Bronchial epithelial cell (primary cell): ENCODE measurements at places on chromosomes 13 and 19. TPM values are rescaled to one million over a fixed set of nuclear protein-coding genes. Genes with fewer than 3 reads are reported as not detected.
A peak's percentile ranks its signal among the peaks of the same experiment; 100 is the strongest.

Gene CEACAM6
- 13.7 and 41.6 TPM in 2 replicates for total RNA-seq

DNA sequence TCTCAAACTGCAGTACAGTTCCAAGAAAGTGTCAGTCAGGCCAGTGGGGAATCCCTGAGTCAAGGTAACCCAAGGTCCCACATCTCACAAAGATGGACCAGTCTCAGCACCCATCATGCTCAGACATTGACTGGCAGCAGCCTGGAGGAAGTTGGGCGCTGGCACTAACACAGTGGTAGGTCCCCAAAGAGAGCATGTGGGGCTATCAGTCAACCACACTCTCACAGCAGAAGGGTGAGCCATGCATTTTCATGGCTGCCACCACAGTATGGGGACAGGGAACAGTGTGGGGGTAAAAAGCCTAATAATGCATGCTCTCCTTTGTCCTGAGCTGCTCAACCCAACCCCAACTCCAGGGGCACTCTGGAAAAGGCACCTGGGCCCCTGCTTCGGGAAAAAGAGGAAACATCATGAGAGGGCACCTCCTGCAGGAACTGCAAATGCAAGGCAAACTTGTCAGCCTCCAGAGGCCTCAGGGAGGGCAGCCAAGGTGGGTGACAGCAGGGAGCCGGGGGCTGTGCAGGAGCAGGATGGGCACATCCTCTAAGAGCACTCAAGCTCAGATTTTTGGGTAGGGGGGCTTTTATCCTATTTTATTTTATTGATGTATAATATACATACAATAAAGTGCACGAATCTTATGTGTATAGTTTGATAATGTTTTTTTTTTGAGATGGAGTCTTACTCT, 9.5 kb upstream of the PLEKHF1 start:
- no peak for DNase-seq

DNA sequence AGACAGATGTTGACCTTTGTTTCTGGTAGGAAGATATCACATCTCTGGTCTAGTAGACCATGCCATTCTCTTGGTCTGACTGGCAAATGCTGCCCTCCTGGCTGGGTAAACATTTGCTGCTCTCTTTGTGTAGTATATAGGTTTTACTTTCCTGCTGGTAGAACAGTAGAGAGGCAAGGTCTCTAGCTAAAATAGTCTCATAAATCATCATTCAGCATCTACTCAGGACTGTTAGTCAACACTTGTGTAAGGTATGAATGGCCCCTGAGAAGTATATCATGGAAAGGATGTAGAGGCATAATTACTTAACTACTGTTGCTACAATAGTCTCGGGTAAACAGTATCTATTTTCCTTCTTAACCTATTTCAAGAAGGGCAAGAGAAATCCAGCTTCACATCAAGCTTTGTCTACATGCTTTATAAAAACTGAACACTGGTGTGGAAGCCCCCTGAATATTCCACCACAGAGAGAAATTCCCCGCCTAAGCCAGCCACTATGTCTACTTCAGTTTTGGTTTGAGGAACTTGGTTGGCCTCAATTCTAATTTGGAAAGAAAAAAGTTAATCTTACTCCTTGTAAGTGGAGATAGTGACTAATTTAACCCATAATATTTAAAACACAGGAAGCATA, 18.4 kb upstream of the MYCBP2 start:
- DNase-seq, result peak; percentile 39

DNA sequence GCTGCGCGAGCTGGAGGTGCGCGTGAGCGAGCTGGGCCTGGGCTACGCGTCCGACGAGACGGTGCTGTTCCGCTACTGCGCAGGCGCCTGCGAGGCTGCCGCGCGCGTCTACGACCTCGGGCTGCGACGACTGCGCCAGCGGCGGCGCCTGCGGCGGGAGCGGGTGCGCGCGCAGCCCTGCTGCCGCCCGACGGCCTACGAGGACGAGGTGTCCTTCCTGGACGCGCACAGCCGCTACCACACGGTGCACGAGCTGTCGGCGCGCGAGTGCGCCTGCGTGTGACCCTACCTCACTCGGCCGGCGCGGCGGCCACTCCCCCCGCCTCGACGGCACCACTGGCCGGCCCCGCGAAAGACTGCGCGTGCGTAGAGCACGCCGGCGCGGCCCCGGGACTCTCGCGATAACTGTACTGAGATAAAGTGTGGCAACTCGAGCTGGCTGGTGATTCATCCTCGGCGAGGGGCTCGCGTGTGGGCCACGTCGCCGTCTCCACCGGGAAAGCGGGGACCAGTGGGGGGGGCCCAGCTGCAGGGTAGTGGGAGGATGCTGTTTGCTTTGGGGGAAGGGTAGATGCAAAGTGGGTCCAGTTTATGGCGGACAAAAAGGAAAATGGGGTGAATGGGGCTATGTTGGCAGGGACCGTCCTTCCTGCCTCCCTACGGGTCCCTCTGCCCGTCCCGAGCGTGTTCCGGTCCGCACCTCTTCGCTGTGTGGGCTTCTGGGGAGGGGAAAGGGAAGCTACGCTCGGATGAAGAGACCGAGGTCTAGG, 11.4 kb downstream of the FUT6 start:
- peak; percentile 75 for DNase-seq

Gene MUC16
- total RNA-seq, result 0.26 TPM in 2 replicates

Gene ZNF112
- 5.0 and 7.2 TPM in 2 replicates for total RNA-seq

DNA sequence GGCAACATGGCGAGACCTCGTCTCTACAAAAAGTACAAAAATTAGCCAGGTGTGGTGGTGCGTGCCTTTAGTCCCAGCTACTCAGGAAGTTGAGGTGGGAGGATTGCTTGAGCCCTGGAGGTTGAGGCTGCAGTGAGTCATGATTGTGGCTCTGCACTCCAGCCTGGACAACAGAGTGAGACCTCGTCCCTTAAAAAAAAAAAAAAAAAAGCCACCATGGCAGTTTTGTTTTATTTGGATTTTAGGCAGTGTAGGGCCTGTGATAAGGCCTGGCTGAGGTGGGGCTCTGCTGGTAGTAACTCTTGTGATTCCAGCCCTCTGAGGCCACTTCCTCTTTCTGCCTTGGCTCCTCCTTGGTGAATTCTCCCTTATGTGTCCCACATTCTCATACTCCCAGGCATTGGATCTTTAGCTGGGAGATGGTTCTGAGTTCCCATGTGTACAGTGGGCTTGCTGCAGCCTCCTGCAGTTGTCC, 39.2 kb downstream of the GATAD2A start:
- DNase-seq, result peak; percentile 35

- peak; percentile 20 for DNase-seq
These were observed 31.2 kb upstream of the KLF2 start for GRCh38 chr19:16293118-16294091.

Gene ZNF471
- 1.3 and 3.1 TPM in 2 replicates for total RNA-seq

- DNase-seq, result no peak
These were observed 54.0 kb upstream of the GTF3A start for GRCh38 chr13:27370305-27370872.

Gene PALM
- under 0.01 and 0.26 TPM in 2 replicates for total RNA-seq

Gene C19orf67
- not detected in 2 replicates for total RNA-seq

GRCh38 chr19:40609561-40610395, 8.6 kb downstream of the LTBP4 start:
- peak; percentile 79 for DNase-seq

Gene ZNF91
- 7.9 and 12.8 TPM in 2 replicates for total RNA-seq

DNA sequence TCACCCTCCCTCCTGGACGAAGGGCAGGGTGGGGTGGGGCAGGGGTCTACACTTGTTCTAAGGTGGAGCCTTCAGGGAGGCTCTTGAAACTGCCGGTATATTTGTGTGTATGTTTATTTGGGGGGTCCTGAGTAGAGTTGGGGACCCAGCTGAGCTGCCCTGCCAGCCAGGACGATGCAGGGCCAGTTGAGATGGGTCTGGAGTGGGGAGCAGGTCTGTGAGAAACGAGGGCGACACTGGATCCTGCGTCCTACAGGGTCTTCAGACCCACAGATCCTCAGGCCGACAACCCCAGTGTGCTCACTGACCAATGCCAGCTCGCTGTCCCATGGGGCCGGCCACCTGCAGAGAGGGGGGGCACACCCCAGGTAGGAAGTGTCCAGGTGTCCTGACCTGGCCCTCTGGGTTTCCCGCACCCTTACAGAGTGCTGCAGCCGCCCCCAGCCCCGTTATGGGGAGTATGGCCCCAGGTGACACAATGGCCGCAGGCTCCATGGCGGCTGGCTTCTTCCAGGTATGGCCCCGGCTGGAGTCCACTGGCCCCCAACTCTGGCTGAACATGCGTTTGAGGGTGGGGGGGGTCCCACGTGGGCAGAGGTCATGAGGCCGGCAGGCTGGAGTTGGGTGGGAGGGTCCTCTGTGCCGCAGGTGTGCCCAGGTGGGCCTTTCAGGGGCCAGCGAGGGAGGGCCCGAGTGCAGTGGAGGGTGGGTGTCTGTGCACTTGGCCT, 7.4 kb downstream of the ISYNA1 start:
- DNase-seq, result no peak

DNA sequence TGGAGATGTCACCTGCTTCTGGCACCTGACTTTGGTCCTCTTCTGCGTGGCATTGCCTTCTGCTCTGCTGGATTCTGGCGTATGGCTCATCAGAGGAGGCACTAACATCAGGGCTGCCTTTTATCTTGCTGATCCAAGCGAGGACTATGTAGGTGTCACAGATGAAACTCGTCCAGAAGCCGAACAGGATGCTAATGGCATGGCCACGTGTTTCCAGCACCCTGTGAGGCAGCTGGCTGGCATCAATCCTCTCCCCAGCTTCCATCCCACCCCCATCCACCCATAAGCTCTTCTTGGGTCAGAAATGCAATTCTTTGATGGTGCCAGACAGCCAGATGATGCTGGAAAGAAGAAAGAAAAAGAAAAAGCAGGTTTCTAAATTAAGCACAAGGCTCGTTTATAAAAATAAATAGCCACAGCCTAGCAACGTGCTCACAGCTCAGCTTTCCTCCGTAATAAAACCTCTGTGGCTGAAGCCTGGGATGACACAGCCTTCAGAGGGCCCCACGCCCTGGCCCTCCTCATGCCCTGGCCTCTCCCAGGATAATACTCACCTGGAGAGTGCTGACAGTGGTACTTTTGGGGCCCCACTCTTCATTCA, 212.9 kb upstream of the SERP2 start:
- DNase-seq, result peak; percentile 33

DNA sequence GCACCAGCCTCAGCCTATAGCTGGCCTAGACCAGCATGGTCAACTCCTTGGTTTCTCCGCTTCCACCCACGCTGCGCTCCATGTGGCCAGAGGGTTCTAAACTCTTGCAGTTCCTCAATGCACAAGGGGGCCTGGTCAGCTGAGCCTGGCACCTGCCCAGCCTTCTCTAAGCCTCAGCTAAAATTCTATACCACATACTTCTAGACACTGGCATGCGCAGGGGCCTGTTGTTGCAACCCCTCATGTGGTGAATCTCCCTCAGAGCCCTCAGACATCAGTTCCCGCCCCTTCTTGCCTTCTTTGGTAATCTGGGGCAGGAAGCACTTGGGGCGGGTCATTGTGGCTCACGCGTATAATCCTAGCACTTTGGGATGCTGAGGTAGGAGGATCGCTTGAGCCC, 19.7 kb upstream of the LDLR start:
- no peak for DNase-seq

Gene SLC1A6
- not detected in 2 replicates for total RNA-seq

DNA sequence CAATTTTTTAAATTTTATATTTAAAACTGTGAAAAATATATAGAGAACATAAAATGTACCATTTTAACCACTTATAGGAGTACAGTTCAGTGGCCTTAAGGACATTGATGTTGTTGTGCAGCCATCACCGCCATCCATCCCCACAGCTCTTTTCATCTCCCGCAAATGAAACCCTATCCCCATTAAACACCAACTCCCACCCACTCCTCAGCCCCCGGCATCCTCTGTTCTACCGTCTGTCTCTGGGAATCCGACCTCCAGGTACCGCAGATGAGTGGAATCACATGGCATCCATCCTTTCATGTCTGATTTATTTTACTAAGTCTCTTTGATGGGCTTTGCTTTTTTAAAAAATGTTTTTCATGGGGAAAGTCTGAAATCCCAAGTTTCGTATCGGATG, 23.8 kb upstream of the SMIM17 start:
- DNase-seq, result no peak

- no peak for DNase-seq
These were observed 431.7 kb downstream of the LMO7 start for GRCh38 chr13:76067850-76068249.

- DNase-seq, result no peak
These were observed 224.7 kb downstream of the ZIC5 start for GRCh38 chr13:99746637-99747402.

DNA sequence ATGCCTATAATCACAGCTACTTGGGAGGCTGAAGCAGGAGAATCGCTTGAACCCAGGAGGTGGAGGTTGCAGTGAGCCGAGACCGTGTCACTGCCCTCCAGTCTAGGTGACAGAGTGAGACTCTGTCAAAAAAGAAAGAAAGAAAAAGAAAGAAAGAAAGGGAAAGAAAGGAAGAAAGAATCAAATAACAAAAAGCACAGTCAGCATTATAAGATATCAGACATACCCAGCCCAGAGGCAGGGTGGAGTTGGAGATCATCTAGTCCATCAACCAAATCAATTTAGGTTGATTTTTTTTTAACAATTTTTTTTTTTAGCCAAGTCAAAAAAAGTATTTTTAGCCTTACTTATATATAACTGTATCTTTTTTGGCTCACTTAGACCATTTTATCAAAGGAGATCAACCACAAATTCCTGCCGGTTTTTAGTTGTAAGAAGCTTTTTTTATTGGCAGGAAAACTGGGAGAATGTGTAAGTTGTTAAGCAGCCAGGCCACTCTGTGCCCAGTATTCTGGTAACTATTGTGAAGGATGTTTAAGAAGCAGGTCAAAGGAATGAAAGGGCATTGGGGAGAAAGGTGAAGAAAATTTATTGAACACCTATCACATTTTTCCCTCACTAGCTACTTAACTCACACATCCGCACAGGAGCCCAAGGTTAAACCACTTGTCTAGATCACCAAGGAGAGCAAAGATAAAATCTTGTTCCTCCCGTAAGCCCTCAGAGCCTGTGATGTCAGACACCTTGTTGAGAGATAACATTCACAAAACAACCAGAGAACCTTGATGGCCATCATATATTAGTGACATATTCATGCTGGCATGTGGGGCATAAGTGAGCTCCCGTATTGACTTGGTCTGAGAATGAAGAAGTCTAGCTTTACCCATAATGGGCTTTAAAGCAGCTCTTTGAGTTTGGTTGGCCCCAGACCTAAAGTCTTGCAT, 91.8 kb downstream of the COL4A2 start:
- no peak for DNase-seq

- no peak for DNase-seq
These were observed 2.9 kb downstream of the SLC7A9 start for GRCh38 chr19:32866564-32867265.

GRCh38 chr13:79531542-79532254, 50.7 kb downstream of the NDFIP2 start:
- DNase-seq, result no peak

Gene PTPRS
- 7.4 and 10.3 TPM in 2 replicates for total RNA-seq
